ENCODE measurements at places on chromosomes 12 and 14.

DNA sequence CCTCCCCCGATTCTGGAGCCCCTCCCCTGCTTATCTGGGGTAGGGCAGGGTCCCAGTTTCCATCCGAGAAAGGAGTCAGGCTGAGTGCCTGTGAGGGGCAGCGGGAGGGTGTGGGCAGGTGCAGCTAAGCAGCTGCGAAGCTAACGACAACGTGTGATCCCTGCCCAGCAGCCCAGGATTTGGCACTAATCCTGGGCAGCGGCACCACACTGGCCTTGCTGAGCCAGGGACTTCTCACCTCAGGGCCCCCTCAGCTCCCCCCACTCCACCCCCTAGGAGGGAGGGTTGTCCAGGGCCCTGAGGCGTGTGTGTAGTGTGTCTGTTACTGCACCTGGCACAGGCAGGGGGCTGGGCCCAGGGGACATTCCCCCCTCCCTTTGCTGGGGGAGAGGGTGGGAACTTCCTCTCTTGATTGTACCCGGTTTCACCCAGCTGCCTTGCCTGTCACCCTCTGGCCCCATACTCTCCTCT, 1.8 kb downstream of the SMIM41 start:
- DNase-seq, result no peak

DNA sequence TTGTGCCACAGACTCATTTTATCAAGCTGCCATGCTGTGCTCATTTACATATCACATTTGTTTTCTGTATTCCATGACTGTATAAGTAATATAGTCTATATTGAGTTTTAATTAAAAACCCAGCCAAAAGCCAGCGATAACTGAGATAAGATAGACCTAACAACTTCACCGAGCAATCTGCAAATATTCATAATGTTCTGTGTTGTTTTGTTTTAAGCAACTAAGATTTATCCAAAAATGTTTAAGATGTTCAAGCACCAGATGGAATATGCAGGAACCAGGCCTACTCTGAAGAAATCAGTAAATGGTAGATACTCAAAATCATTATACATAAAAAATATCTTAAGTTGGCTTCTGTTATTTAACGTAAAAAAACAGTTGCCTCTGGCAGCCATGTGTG, 295.3 kb downstream of the ITPR2 start:
- no peak for DNase-seq

DNA sequence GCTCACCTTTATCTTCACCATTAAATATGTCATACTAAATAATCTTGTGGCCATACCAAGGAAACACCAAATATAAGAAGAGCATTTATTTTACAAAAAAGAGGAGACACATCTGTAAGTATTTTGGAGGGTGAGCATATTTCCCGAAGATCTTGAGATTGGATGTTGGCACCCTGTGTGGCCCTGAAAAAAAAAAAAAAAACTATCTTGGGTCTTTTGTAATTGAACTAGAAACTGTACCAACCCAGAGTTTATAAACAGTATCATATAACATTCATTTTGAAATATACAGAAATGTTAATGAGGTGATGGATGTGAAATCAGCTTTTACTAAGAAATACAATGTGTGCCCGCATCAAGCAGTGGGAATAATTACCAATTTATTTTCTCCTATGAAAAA, 104.0 kb upstream of the FRMD6 start:
- DNase-seq, result no peak

DNA sequence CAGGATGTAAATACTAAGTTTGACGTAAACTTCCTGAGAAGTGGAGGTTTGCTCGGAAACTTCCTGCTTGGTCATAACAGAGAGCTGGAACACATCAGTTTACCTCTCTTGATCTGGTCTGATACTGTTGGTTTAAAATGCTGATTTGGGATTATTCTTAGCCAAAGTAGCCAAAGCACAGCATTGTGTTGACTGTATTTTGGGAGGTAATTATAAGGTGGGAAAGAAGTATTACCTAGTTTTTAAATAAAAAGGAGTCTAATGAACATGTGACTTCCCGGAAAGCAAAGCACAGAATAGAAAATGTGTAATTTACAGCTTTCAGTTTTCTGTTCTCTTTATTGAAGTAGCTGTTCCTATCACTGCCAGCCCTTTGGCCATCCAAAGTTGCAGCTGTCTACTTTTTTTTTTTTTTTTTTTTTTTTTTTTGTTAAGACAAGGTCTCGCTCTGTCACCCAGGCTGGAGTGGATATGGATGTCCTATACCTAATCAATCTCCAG, 52.2 kb upstream of the SRP54 start:
- DNase-seq, result no peak

GRCh38 chr12:68331500-68331868, 678 bp downstream of the MDM1 start:
- no peak for DNase-seq
